Epithelial cell of proximal tubule (primary cell): ENCODE measurements at places on chromosomes 12 and 14.

GRCh38 chr14:56569174-56569573, 10.4 kb upstream of the TMEM260 start:
- no peak for DNase-seq

DNA sequence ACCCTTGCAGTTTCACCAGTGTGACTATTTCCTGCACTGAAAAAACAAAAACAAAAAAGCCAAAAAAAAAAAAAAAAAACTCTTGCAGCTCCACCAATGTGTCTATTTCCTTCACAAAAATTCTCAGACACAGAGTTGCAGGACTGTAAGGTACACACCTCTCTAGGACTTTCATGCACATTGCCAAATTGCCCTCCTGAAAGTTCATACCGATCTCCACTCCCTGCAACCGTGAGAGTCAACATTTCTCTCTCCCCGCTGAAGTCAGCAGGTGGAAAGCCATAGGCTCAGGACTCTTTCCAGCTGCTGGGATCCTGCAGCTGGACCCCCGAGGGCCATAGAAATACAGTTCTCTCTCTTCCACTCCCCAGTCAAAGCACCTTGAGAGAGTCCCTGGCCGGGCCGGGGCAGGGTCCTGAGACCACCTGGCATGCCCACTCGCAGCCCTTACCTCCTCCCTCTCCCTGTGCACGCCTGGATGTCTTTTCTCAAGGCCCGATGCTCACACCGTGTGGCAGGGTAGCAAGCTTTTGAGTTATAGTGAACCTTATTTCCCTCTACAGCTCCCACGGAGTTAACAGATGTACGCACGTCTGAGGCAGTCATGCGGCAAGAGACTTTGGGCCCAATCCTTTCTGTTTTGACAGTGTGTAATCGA, 23.6 kb downstream of the MMAB start:
- DNase-seq: no peak

- no peak for DNase-seq
Observed at GRCh38 chr12:130746546-130746945, 30.4 kb upstream of the RIMBP2 start.

- DNase-seq: no peak
Observed at GRCh38 chr12:132558042-132558856, 52.1 kb downstream of the LRCOL1 start.

DNA sequence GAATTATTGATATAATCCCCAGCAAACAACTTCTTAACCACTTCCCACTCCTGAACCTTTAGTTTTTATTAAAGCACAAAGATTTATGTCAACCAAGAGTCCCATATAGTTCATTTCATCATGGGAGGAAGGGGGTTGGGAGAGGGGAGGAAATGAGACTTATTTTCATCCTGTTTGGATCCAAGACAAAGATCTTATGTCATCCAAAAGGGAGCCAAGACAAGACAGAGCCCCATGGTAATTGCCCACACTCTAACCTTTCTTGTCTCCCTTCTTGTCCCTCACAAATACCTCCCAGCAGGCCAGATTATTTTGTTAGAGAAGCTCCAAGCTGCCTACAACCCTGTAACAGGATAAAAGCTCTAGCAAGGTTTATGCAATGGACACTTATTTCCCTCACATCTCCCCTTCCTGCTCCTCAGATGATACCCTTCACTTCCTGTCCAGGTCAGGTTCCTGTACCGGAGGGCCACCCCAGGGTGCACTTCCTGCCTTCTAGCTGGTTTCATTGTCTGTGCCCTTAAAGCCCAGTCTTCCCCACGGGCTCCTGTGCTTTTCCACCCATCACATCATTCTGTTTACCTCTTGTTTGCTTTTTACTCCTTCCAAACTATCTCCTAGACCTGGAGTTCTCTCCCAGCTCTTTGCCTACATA, 123.7 kb upstream of the MDM1 start:
- no peak for DNase-seq

DNA sequence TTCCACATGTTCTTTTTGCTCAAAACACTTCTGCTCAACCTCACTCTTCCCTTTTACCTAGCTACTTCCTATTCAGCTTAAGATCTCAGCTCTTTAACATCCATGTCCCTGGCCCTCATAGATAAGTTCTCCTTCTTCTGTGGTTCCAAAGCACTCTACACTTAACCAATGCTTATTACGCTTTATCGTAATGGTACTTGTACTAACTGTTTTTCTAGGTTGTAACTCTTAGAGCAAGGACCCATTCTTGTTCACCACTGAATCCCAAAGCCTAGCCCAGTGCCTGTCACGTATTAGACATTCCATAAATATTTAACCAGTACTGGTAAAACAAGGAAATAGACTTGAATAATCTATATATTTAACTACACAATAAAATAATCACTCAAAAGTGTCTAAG, 5.3 kb downstream of the SLC41A2 start:
- no peak for DNase-seq

- no peak for DNase-seq
Observed at GRCh38 chr12:132068250-132068649, 75.9 kb downstream of the DDX51 start.

- DNase-seq: no peak
Observed at GRCh38 chr14:29743531-29743930, 184.1 kb downstream of the PRKD1 start.

GRCh38 chr12:85413266-85413665, 133.2 kb downstream of the ALX1 start:
- no peak for DNase-seq

DNA sequence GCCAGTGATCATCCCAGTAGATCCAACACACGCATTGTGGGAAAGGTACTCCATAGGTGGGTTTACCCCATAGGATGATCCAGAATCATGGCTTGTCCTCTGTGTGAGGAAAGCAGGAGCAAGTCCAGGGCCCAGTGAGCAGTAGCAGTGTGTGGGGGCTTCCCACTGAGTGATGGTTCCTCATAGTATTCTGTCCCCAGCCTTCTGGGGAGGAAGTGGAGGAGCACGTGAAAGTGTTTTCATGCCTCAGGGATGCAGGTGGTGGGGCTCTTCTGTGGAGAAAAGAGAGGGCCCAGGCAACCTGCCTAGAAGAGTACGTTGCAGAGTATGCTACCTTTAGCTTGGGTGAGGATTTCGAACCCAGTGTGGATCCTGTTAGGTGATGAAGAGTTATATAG, 56.5 kb downstream of the SUSD6 start:
- no peak for DNase-seq

DNA sequence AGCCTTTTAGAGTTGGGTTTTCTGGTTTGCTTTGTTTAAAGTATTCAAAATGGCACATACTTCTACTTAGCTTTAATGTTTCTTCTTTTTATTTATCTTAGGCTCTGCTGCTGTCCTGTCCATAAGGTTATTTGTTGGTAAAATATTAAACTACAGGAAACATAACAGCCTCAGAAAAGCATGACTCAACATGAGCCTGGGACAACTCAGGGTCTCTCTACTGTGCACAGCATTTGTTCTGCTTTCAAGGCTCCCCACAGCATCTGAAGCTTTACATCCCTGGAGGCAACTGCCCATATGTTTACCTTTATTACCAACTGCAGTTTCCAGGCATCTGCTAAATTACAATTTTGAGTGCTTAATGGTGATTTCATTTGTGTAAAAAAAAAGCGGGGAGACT, 954.2 kb upstream of the FBXO33 start:
- no peak for DNase-seq

GRCh38 chr12:43315961-43316360, 236.0 kb downstream of the ADAMTS20 start:
- DNase-seq: no peak

GRCh38 chr12:53849113-53849512, 89.5 kb upstream of the HOXC13 start:
- DNase-seq: no peak
